ENCODE measurements at places on chromosomes 2 and 18.

DNA sequence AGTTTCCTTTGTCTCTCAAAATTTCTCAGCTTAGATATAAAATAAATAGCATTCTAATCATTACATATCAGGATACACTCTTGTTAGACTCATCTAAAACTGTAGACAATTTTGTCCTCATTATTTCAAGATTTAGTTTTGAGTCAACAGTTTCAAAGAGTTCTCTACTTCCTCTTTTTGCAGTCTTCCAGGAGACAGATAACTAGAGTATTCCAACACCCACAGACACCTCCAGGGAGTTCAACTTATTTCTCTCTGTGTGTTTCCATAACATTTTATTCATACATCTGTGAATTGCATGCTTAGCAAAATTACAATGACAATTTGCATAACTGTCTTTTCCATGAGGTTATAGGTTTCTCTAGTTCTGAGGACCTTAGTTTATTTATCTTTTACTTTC is 166.6 kb upstream of the HNMT start:
- no peak for DNase-seq
- no peak overlapping the region for H3K27ac ChIP-seq
- H3K36me3 ChIP-seq = no peaks in the 10 kb centered on the region
- no peaks in the 10 kb centered on the region for H3K4me1 ChIP-seq
- H3K4me3 ChIP-seq = no peak overlapping the region

GRCh38 chr2:25566694-25567093 is 106.7 kb downstream of the DTNB start:
- H3K4me1 ChIP-seq = peaks cover 34% of the 10 kb centered on the region
- DNase-seq = peak; percentile 23
- no peak overlapping the region for H3K27ac ChIP-seq
- H3K36me3 ChIP-seq = peaks cover 13% of the 10 kb centered on the region
- H3K4me3 ChIP-seq = no peak overlapping the region

- no peak for DNase-seq
- H3K27ac ChIP-seq = no peak overlapping the region
- no peaks in the 10 kb centered on the region for H3K36me3 ChIP-seq
- H3K4me1 ChIP-seq = no peaks in the 10 kb centered on the region
- H3K4me3 ChIP-seq = no peak overlapping the region
These were observed 72.7 kb upstream of the MGAT4A start for GRCh38 chr2:98803405-98804264.

GRCh38 chr18:407191-407590 is 93.3 kb downstream of the COLEC12 start:
- no peak overlapping the region for H3K27ac ChIP-seq
- peaks cover 12% of the 10 kb centered on the region for H3K27me3 ChIP-seq
- no peak for DNase-seq

DNA sequence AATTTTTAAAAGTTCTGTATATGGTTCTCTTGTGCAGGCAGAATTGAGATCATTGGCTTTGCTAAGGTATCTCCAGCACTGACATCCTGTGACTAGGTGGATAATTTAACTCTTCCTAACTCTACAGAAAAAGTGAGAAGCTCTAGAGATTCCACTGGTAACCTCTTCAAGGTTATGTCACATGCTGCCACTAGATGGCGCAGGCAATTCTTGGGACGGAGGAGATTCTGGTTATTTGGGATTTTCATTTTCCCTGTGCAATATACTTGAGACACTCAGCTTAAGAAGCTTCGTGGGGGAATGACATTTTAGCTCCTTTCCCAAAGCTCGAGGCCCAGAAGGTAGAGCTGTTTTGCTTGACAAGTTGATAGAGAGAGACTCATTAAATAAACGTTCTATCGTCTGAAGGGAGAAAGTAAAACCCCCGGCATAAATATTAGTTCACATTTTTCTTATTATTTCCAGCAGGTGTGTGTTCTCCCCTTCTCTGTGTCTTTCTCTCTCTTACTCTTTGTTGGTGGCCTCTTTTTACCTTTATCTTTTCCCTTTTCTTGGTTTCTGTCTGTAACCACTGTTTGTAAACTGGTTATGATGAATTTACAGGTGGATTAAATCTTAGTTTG is 26.6 kb upstream of the LANCL1 start:
- H3K36me3 ChIP-seq = peaks cover 2% of the 10 kb centered on the region
- H3K27me3 ChIP-seq = peaks cover 33% of the 10 kb centered on the region
- no peak for DNase-seq
- H3K27ac ChIP-seq = no peak overlapping the region
- peaks cover 8% of the 10 kb centered on the region for H3K4me1 ChIP-seq
- H3K4me3 ChIP-seq = peak overlapping the region; percentile 60

DNA sequence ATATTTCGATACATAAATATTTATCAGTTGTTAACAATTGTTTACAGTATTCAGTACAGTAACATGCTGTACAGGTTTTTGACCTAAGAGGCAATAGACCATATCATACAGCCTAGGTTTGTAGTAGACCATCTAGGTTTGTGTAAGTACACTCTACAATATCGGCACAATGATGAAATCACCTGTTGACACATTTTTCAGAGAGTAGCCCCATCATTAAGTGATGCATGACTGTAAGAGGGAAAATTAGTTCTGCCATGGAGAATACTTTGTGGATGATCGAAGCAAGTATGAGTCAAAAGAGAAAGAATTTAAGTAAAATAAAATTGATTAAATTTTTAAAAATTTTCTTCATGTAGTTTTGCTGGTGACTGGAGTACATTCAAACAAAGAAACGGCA is 32.6 kb downstream of the VIT start:
- no peaks in the 10 kb centered on the region for H3K36me3 ChIP-seq
- no peak overlapping the region for H3K27ac ChIP-seq
- DNase-seq = no peak
- no peaks in the 10 kb centered on the region for H3K4me1 ChIP-seq
- no peaks in the 10 kb centered on the region for H3K27me3 ChIP-seq

DNA sequence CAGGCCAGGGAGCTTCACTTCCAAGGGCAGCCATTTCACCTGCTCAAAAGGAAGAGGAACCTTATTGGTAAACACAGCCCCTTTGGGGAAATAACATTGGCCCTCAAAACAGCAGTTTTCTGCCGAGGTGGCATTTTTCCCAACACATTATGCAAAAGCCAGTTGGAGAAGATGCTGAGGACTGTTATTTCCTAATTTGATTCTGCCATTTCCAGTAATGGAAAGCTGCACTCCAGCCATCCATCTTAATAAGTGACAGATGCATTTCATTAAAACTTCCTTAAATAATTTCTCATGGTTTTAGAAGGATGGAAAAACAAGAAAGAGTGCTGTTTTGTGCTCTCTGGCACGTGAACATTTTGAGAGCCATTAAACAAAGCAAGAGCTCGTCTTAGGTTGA is 55.9 kb upstream of the ALK start:
- no peaks in the 10 kb centered on the region for H3K36me3 ChIP-seq
- H3K27ac ChIP-seq = no peak overlapping the region
- H3K4me3 ChIP-seq = no peak overlapping the region
- peaks cover under 1% of the 10 kb centered on the region for H3K27me3 ChIP-seq

GRCh38 chr2:169759987-169760386 is 26.4 kb downstream of the KLHL23 start:
- no peak overlapping the region for H3K4me3 ChIP-seq
- H3K27me3 ChIP-seq = no peaks in the 10 kb centered on the region
- H3K27ac ChIP-seq = no peak overlapping the region

DNA sequence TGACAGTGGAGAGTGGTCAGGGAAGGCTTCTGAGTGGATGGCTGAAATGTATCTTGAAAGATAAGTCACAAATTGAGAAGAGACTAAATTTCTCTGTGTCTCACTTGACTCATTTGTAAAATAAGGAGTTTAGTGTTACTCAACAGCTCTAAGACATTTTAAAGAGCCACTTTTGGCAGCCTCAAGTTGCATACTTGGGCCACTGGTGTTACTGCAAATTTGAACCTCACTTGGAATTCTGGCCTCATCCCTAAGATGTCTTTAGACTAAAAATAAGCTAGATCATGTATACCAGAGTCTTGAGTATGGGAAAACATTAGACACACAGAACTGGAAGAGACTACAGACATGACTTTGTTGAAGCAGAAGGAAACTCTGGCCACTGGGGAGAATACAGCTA is 4.5 kb upstream of the MTLN start:
- H3K27ac ChIP-seq = no peak overlapping the region
- no peak overlapping the region for H3K4me3 ChIP-seq
- no peaks in the 10 kb centered on the region for H3K4me1 ChIP-seq
- no peak for DNase-seq
- peaks cover 61% of the 10 kb centered on the region for H3K27me3 ChIP-seq

- no peaks in the 10 kb centered on the region for H3K36me3 ChIP-seq
- H3K27ac ChIP-seq = no peak overlapping the region
- H3K27me3 ChIP-seq = no peaks in the 10 kb centered on the region
- no peak for DNase-seq
These were observed 316.3 kb upstream of the KCNJ3 start for GRCh38 chr2:154381931-154382794.

DNA sequence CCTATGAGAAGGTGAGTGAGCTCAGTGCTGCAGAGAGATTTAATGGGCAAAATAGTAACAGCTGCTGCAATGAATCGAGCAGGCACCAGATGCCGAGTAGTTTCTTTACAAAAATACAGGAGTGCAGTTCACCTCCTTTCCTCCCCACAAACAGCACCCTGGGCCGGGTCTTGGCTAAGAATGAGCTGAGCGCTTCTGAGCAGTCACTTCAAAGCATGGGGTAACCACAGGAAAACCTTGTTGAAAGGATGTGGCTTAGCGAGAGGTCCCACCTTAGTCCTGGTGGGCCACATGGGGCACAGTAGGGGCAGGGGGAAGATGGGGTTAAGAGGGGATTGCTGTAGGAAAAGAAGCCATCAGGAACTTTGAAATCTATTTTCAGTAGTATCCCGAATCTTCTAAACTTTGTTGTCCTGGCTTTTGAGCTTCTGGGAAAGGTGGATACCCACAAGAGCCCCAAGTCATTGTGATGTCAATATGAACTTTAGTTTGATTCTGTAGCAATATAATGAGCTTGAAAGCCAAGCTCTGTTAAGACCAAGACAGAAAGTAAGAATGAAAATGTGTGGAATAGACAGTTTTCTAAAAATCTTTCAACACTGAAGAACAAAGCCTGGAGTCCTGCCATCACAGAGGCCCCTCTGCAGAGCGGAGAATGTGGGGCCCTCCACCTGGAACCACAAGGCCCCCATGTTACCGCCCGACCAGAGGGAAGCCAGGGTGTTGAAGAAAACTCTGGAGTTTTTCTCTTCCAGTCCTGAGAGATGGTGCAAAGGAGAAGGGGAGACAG is 101.0 kb upstream of the ZNF236 start:
- H3K27ac ChIP-seq = no peak overlapping the region
- H3K27me3 ChIP-seq = peaks cover 4% of the 10 kb centered on the region
- H3K4me3 ChIP-seq = no peak overlapping the region
- no peaks in the 10 kb centered on the region for H3K4me1 ChIP-seq

GRCh38 chr2:237743561-237744269 is 54.9 kb upstream of the RBM44 start:
- H3K27ac ChIP-seq = peak overlapping the region; percentile 88
- no peaks in the 10 kb centered on the region for H3K27me3 ChIP-seq
- no peak for DNase-seq
- peak overlapping the region; percentile 35 for H3K4me3 ChIP-seq
- peaks cover 34% of the 10 kb centered on the region for H3K4me1 ChIP-seq

DNA sequence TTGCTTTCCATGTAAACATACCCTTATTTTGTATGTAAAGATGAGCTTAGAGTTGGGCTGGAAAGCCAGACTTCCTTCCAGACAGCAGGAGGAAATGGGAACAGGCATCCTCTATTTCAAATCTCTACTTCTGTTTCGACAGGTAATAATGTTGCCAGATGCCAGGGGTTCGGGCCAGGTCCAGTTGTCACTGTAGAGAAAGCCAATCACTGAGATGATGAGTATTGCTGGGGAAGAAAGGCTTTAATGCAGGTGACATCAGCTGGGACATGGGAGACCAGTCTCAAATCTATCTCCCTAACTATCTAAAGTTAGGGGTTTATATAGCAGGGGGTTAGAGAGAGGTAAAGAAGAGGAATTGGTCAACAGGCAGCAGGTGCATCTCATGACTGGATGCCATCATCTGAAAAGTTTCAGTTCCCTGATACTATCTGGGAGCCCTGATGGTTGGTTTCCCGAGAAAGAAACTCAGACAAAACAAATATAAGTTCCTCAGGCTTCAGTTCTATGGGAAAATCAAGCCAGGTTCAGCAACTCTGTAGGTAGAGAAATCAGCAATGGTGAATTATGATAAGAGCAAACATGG is 9.3 kb upstream of the MTCL1 start:
- peak; percentile 28 for DNase-seq
- H3K27ac ChIP-seq = peak overlapping the region; percentile 63
- H3K4me3 ChIP-seq = peak overlapping the region; percentile 56
- peaks cover 14% of the 10 kb centered on the region for H3K4me1 ChIP-seq
- no peaks in the 10 kb centered on the region for H3K36me3 ChIP-seq

DNA sequence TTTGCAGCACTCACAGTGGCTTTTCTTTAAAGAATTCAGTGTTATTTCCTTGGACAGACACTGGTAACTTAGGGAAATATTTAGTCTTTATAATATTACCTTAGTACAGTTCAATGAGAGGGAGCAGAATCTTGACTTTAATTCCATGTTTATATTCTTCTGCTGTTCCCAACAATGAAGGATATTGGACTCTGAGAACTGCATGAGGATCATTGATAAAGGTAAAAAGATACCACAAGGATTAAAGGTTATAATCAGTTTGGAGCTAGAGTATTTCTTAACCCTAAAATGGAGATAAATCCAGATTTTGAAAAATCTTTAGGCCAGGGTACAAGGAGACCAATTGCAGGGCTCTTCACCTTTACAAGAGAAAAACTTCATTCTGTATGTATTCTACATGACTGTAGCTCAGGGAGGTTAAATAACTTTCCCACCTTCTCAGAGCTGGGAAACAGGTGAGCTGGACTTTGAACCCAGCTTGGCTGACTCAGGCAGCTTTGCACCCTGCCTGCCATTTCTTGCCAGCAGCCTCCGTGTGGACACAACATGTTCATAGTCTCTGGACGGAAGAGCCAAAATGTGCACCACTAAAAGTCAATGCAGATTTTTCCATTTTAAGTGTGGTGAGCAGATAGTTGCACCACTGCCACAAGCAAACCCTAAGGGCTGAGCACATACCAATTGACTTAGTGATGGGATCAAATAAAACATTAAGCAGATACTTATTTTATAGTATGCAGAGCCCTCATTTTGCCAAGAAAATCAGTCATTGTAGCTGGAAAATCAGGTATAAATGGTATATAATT is 26.7 kb downstream of the UPP2 start:
- no peaks in the 10 kb centered on the region for H3K36me3 ChIP-seq
- no peak overlapping the region for H3K4me3 ChIP-seq
- H3K27ac ChIP-seq = no peak overlapping the region
- DNase-seq = no peak
- no peaks in the 10 kb centered on the region for H3K4me1 ChIP-seq

DNA sequence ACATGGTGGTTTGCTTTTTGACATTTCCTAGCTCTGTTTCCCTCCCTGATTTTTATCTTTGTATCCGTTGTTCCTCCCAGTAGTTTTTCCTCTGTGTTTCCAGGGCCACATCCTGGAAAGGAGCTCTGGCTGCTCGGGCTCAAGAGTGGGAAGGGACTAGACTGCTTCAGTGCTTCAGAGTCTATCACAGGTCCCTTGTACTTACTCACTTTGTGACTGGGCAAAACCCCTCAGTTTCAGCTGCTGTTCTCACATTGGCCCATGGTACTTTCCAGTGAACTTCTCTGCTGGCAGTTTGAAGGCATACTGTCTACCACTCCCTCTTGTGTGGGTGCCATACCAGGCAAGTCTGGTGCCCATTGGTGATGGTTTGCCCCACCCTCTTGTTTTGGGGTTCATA is 7.5 kb upstream of the STAMBP start:
- peak overlapping the region; percentile 47 for H3K4me3 ChIP-seq
- peaks cover 14% of the 10 kb centered on the region for H3K27me3 ChIP-seq
- H3K36me3 ChIP-seq = no peaks in the 10 kb centered on the region
- DNase-seq = peak; percentile 42
- H3K4me1 ChIP-seq = peaks cover 23% of the 10 kb centered on the region

GRCh38 chr2:242004223-242004901 is 134.8 kb downstream of the RTP5 start:
- H3K4me3 ChIP-seq = no peak overlapping the region
- H3K27ac ChIP-seq = no peak overlapping the region
- peaks cover 5% of the 10 kb centered on the region for H3K4me1 ChIP-seq
- DNase-seq = no peak
- H3K36me3 ChIP-seq = peaks cover 1% of the 10 kb centered on the region
